ENCODE measurements at places on chromosomes 4 and X.

DNA sequence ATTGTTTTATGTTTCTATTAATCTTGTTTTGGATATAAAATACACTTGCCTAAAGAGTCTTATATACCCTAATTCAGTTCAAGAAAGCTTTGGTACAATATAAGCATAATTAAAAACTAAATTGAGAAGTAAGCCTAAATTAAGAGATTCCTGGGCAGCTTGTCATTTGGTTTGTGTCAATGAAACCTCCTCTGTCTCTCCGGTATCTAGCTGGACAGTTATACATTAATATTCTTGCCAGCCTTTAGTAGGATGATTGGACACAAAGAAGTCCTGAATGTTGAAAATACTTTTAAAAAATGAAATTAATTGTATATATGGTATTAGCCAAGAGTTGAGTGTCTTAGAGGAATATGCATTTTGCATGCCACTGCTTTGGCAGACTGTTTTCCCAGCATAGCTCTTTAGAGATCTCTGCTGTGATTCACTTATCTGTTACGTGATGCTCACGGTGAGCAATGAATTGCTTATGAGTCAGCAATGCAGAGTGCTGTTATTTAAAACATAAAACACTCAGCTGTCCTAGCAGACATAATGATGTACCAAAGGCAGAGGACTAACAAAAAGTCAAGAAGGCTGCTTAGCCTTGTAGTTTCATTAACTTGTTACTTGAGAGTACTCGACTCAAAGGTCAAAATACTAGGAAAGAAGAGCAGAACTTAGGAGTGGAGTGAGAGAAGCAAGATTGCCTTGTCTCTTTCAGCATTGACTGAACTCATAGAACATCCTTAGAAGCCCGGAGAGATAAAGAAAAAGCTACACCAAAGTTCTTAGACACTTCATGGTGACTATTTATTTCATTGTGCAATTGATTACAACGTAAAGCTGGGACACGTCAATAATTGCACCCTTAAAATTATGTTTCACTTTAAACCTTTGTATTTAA, 1296.1 kb upstream of the PCDH7 start:
- DNase-seq = no peak

DNA sequence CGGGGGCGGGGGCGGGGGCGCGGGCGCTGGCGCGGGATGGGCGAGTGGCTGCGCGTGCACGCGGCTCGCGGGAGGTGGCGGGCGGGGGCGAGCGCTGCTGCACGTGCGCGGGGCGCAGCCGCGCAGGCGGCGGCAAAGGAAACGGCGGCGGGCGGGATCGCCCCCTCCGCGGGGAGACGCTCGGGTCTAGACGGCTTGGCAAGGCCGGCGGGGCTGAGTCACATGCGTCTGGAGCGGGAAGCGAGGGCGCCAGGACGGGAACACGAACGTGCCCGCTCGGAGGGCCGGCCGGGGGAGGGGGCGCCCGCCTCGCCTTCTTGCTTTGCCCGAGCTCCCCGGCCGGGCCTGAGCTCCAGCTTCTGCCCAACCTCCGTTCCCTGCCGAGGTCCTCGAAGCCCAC, 4.3 kb upstream of the HAUS7 start:
- DNase-seq = no peak

DNA sequence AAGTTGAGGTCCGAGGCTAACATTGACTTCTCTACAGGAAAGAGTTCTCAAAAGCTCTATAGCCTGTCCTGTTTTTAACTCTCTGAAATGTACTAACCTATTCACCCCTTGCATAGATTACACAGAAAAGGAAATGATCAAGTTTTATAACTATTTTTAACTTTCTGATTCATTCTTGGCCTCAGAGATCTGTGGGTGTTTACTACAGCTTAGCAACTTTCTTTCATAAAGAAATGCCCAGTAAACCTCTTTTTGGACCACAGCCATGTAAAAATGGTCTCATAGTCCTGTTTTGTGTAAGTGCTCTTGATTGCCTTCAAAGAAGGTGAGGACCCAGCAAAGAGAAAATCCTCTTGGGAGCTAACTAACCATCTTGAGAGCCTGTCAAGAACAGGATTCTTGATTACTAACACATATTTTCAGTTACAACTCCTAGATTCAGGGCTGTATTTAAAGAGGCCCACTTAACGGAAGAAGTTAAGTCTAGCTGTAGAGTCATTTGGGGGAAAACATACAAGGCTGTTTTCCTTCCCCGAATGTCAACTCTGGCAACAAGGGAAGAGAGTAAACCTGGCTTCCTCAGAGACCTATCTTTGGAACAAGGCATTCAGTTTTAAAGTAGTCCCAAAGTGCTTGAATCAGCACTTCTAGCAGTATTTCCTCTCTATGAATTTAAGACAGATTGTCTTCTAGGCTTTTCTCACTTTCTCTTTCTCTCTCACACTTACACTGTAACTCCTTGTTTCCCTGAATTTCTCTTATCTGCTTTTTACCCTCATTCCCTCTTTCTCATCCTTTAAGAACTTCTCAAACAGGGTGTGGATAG, 78.2 kb downstream of the IL21 start:
- no peak for DNase-seq

- no peak for DNase-seq
Observed at GRCh38 chrX:16970977-16971376, 24.5 kb downstream of the REPS2 start.

GRCh38 chr4:133151341-133151690, 2.2 kb downstream of the PCDH10 start:
- no peak for DNase-seq

GRCh38 chr4:169064296-169064695, 54.2 kb upstream of the CBR4 start:
- no peak for DNase-seq

DNA sequence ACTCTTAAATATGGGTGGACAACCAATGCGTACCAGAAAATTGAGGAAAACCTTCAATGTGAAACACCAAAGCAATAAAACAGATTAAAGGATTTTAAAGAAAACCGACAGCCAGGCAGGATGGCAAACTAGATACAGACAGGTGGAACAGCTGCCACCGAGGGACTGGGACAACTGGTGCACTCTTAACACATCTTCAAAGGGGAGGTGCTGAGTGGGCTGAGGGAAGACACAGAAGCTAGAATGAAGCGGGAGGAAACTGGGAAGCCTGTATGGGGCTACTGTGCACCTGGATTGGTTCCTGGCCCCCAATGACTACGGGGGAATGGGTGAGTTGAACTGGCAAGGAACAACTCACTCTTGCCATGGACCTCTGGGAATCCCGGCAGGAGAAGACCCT, 20.7 kb downstream of the ZNF280C start:
- no peak for DNase-seq

DNA sequence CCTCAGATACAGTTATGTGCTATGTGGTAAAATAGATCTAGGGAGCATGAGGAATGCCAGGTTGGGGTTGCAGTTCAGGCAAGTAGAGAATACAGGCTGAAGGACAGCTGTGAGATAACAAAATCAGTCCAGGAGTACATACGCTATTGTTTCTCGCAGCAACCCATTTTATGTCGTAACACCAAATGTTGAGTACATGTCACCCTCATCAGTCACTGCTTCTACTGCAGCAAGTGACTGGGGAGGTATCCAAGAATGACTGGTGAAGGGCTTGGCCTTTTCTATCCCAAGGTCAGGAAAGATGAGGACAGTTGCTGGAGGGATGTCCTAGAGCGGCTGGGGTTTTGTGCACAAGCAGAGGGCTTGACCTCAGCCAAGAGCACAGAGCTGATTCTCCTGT, 172.1 kb downstream of the CBR4 start:
- no peak for DNase-seq

DNA sequence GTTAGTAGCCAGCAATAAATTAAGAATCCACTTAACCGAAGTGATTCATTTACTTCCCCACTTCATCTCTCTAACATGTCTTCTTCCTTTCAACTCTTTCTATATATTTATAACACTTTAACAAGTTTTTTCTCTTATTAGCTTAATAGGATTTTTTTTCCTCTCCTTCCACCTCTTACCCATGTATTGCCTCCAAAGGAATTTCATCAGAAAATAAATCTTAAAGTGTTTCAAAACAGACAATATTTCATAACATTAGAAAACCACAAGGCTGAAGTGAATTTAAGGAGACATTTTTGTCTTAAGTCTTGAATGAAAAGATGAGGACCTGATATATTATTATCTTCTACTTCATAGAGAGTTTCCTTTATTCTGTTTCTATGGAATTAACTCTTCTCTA, 101.5 kb downstream of the PDGFC start:
- no peak for DNase-seq

DNA sequence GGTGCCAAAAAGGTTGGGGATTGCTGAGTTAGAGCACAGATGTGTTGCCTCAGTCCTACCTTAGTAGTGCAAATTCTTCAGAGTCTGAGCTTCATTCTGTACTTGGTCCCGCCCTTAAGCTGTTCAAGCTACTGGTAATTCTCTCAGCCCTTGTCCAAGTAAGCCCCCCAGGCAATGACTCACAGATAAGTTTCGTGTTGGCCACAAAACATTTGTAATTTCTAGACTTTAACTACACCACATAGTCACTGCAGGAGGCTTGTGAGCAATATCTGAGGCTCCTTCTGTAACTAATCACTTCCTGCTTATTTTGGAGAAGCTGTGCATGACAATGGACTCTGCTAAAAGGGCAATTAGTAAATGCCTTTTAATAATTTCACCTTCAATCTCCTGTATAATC, 1420.5 kb downstream of the PCDH7 start:
- DNase-seq = no peak

DNA sequence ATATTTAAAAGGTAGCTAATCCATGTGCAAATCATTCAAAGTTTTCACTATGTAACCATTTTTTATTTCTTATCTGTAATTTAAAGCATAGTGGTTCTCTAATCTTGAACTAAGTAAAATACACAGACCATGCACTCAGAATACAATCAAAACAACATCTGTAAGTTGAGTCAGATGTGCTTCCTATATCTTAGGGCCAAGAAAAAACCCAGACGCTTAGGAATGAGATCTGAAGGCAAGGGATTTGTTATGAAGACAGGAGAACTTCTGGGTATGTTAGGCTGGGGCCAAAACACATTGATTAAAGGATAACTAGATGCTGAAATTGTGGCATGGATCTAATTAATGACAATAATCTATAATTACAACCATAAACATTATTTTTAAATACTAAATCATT, 120.3 kb downstream of the PDE5A start:
- no peak for DNase-seq

DNA sequence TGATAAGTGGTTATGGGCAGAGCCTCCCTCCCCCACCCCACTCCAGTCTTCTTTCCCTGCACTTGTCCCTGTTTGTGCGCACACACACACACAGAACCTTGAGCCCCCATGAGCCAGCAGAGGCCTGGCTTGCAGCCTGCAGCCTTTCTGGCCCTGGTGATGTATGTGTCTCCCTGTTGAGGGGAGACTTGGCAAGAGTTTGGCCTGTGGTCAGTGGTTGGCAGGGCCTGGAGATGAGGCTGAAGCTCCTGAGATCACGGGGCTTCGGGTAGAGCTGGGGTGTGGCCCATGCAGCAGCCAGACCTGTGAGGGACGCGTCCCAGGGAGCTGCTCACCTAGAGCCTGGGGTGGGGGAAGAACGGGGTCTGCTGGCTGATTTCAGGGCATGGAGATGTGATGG, 2.3 kb downstream of the GPR173 start:
- no peak for DNase-seq

DNA sequence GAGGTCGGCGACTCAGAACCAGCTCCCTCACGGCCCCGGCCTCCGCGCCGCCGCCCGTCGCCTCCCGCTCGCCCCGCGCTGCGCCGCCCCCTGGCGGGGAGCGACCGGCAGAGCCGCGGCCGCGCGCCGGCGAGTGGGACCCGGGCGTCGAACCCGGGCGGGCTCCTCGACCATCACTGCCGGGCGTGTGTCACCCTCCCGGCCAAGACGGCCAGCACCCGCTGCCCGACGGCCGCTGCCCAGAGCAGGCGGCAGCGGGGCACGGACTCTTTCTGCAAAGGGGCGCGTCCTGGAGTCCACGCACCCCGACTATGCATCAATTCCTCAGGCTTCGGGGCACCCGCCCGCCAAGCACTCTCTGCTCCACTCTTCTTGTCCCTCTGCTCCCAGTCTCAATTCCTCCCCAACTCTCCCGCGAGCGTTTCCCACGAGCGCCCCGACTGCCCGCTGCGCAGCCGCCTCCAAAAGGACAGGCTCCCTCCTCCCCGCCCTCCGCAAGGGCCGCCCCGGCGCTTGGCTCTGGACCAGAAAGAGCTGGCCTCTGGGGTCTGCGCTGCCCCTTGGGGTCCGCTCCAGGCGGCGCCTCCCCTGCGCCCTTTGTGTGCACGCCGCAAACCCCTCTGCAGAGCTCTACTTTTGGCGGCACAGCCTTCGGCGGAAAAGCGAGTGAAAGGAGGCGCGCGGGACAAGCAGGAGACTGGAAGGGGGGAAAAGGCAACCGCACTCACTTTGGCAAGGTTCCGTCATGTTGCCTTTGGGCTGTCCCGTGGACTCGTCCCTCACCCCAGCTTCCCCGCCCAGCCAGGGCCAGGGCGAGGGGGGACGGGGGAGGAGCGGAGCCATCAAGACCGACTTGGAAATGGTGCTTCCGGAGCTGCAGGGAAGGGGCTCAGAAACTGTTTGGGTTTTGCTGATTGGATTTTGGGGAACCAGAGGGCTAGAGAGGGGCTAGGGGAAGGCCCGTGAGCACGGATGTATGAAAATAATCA, 1.0 kb downstream of the PDE5A start:
- DNase-seq = no peak

DNA sequence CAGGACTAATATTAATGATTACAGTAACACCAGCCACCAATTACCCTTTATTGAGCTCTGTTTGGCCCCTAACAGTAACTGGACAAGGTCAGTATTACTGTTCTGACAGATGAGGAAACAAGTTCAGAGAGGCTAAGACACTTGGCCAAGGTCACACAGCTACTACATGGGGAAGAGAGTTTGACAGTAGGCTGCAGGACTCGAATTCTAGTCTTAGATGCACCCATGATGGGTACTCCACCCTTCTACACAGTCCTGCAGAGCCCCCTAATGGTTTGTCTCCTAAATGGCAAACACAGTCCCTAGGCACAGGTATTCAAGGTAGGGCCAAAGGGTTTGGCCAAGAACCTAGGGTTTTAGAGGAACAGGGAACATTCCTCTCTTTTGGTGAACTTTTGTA, 93.9 kb downstream of the NSUN7 start:
- no peak for DNase-seq

DNA sequence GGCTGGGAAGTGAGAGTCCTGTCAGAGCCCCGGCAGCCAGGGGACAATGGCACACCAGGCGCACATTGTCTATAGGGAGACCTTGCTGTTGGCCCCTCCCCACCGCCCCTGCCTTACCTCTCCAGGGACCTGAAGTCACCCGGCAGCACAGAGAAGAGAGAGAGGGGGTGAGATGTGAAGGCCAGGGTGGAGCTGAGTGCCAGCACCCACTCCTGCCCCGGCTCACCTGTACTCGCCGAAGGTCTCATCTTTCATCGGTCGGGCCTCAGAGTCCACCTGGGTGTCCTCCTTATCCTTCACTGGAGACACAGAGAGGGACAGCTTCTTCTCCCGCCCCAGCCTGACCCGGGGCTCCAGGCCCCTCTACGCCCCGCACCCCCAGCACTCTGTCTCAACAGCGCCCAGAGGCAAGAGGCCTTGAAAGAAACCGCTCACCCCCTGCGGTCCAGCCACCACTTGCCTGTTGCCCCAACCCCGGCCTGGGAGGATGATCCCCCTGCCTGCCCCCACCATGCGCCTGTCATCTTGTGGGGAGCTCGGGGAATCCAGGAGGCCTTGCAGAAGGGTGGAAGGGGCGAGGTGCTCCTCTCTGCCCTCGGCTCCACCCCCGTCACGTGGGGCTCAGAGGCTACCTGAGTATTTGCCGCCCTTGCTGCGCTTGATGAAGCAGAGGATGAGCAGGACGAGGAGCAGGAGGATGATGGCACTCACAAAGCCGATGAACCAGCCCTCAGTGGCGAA, 22.6 kb downstream of the L1CAM start:
- no peak for DNase-seq

GRCh38 chr4:55571806-55572205, 20.2 kb downstream of the PDCL2 start:
- no peak for DNase-seq
